ENCODE measurements at places on chromosomes 13 and 19. TPM values are rescaled to one million over a fixed set of nuclear protein-coding genes. Genes with fewer than 3 reads are reported as not detected.
A peak's percentile ranks its signal among the peaks of the same experiment; 100 is the strongest.

CGB8 gene
- total RNA-seq: not detected

PSG4 gene
- not detected for total RNA-seq

RNF225 gene
- 0.56 TPM for total RNA-seq

ZNF221 gene
- 1.8 TPM for total RNA-seq

SIAH3 gene
- total RNA-seq: 0.19 TPM

DNA sequence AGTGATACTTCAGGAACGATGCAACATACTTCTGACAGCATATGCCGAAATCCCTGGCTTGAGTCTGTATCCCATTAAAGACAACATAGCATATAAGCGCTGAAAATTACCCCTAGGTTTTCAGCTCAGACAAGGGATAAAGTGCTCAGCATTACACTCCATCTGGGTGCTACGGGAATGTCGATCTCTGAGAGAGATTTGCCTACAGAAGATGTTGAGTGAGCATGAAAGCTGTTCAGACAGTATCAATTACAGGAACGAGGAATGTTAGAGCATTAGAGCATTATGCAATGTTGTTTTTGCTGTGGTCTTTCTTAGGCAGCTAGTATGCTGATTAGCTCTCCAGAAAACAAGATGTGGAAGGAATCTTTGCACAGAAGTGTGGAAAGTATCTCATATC lies 484.5 kb downstream of the LIG4 start:
- H3K36me3 ChIP-seq: no peaks in the 10 kb centered on the region
- no peak overlapping the region for H3K27ac ChIP-seq
- no peak for DNase-seq

DNA sequence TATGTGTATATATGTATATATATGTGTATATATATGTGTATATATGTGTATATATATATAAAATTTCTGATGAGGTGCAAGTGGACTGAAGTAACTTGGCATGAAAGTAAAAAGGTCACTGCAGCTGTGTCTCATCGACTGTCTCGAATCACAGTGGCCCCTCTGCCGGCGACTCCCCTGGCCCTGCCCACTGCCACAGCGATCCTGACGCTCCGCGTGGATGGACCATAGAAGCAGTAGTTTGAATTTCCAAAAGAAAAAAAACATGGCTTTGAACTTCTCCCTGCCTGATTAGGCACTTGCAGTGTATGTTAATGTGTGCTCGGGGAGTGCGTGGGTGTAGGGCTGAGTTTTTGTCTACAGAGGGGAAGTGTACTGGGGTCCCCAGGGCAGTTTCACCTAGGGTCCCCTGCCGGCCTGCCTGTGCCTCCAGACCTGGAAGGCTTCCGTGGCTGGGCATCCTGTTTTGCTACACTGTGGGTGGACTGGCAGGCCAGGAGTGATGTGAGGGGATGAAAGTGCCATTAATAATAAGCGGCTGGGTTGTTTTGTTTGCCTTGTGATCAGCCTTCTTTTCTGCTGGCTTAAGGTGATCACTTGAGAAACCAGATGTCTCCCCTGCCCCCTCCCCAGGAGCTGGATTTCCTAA lies 10.8 kb downstream of the ZIC5 start:
- peaks cover 72% of the 10 kb centered on the region for H3K27me3 ChIP-seq
- no peaks in the 10 kb centered on the region for H3K36me3 ChIP-seq
- no peak overlapping the region for H3K27ac ChIP-seq
- DNase-seq: peak; percentile 6

DNA sequence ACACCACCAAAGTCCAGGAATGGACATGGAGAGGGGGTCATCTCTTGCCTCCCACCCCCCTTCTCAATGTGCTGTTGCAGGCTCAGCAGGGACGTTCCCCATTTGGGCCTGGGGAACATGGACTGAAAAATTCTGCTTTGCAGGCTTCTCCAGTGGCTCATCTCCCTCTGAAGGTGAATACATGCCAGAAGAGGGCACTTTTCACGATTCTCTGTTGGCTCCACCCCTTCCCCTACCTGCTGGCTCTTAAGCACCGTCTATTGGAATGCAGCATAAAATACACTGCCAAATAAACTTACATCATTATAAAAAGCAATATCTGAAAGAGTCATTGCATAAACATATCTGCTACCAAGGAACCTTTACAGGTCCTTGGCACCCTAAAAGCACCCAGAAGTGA lies 35.7 kb downstream of the NHLRC3 start:
- H3K27me3 ChIP-seq: peaks cover 38% of the 10 kb centered on the region
- no peak overlapping the region for H3K27ac ChIP-seq
- H3K36me3 ChIP-seq: no peaks in the 10 kb centered on the region
- no peak overlapping the region for H3K4me3 ChIP-seq
- no peaks in the 10 kb centered on the region for H3K4me1 ChIP-seq

DNA sequence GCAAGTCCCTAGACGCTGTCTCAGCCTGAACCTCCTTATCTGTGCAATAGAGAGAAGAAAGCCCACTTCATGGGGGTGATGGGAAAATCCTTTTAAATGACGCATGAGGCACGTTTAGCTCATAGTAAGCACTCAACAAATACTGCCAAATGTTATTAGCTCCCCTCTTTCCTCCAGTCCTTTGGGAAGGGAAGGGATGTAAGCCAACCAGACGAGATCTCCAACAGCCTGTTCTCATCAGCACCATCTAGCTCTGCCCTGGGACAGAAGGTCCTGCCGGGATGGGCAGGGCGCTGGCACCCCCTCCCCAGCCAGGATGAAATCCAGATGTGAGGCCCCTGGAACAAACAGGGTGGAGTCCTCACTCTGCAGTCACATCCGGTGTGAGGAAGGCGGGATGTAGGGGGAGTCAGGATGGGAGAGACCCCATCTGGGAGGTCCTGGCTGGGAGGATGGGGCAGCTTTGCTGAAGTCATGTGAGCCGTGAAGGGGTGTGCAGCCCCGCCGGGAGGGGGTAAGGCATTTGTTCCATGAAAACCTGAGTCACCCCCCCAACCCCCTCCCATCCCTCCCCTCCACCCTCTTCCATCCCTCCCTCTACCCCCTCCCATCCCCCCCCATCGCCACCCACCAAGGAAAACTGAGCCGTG lies 4.6 kb downstream of the S1PR2 start:
- H3K27me3 ChIP-seq: no peaks in the 10 kb centered on the region
- peaks cover 9% of the 10 kb centered on the region for H3K36me3 ChIP-seq
- no peak overlapping the region for H3K4me3 ChIP-seq
- DNase-seq: no peak
- no peak overlapping the region for H3K27ac ChIP-seq

Data from activated CD4-positive, alpha-beta T cell treated with anti-CD3 and anti-CD28 coated beads for 36 hours (primary cell).